ENCODE measurements at places on chromosomes 1 and 21.

GRCh38 chr1:20153000-20153418 is 13.9 kb downstream of the PLA2G2F start:
- no peak for DNase-seq

DNA sequence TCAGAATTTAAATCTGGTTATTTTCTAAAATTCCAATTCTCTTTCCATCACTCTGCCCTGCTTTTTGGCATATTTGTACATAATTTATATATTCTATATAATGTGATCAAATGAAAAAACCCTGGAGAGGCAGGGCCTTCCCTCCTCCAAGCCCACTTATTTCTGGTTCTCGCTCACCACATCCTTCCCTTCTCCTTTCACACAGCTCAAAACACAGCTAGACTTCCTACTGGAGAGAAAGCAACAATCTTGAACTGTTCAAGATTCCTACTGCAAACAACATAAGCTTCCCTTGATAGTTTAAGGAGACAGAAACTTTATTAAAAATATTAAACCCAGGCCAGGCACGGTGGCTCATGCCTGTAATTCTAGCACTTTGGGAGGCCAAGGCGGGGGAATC is 7.6 kb upstream of the AIM2 start:
- DNase-seq, result no peak

DNA sequence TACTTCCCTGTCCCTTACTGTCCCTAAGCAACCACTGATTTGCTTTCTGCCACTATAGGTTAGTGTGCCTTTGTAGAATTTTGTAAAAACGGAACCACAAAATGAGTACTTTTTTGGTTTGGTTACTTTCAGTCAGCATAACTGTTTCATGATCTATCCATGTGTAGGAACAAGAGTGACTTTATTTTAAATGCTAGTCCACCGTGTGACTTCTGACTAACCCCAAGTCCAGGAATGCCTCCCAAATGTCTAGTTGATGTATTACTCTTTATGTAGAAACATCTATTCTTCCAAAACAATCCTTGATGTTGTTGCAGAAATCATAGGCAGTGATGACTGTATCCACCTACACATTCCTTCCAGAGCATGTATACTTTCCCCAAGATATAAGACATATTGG is 21.3 kb downstream of the ATPAF1 start:
- no peak for DNase-seq

DNA sequence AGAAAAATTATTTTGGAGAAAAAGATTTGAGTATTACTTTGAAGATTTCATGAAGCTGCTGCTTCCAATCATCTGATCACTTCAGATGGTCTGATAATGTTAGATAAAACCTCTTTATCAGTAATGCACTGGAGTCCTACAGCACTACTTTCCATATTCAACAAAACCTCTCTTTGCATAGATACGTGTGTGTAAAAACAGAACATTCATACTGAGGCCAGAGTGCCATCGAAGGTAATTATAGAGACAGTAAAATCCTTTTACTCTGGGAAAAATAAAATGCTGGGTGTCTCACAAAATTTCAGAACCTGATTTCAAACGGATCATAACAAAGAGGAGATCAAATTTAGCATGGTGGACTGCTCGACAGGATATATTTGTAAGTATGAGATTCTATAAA is at the start of gene RGS13:
Gene RGS13, plus strand, starts transcription at position 209 of the 400 bp plus-strand sequence. CDS start 8,188 bp downstream, outside the sequence.
- DNase-seq, result no peak

GRCh38 chr1:99622702-99623347 is 23.1 kb upstream of the PALMD start:
- DNase-seq, result no peak

DNA sequence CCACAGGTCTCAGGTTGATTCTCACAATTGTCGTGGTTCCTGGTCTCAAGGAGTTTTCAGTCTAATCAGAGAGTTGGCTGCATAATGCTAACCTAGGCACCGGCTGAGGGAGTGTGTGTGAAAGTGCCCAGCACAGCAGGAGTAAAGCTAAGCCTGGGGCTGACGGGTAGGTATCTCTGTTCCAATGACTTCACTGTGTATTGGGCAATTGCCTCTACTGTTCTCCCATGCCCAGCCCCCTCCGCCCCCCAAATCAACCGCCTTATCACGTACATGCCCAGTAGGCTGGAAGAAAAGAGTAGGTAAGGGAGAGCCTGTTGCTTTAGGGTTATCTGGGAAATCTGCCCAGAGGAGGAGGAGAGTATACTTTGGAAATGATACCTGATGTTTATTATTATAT is 54.7 kb downstream of the MRPS6 start:
- DNase-seq, result no peak

GRCh38 chr1:91610789-91611188 is 110.1 kb downstream of the CDC7 start:
- no peak for DNase-seq

DNA sequence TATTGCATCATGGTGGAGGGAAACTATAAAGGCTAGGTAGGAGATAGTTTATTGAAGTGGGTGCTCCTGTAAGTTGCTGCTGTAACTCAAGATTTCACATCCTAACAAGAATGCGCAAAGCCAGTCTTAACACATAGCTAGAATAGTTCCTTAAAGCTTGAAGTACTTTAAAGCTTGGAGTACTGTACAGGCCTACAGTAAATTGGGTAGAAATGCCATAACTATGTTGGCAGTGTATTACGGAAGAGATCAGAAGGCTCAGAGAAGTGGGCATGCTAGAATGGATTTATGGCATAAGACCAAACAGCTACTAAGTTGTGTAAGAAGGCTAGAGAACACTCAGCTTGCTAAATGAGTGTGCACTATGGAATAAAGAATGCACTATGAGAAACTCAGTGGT is 44.5 kb downstream of the DMRTA2 start:
- no peak for DNase-seq

GRCh38 chr1:183636334-183636682 is 725 bp upstream of the ARPC5 start:
- DNase-seq, result no peak

DNA sequence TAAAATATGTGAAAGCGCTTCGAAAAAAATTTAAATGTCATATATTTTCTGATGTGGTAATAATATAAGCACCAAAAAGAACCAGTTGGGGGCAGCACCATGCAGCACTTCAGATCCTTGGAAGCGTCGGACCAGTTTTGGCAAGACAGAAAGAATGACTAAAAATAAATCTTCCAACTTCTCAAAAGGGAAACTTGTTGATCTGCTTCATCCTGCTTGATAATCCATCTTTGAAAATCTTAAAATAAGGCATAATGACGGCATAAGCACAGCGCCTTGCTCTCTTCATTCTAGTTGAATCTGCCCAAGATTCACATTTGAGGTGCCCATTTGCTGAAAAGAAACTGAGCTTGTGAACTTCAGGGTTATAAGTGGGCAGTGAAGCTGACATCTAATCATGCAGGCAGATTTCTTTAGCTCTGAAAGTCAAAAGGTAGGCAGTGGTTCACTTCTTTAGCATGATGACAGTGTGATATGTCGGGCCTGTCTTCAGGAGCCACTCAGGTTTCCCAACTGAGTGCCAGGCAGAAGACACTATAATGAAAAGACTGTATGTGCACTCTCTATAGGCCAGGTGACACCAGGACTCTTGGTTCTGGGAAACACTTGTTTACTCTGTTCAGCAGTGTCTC is 19.8 kb upstream of the MUTYH start:
- DNase-seq, result no peak

Measured in activated CD8-positive, alpha-beta memory T cell treated with anti-CD3 and anti-CD28 coated beads for 1 hour (primary cell).